Endodermal cell (in vitro differentiated cells): ENCODE measurements at places on chromosomes 5 and 9. TPM values are rescaled to one million over a fixed set of nuclear protein-coding genes. Genes with fewer than 3 reads are reported as not detected.

CD72 gene
- total RNA-seq: 2.4 and 3.3 TPM in 2 replicates

RNF183 gene
- total RNA-seq: 0.48 TPM in 1 of 2 replicates, not detected in the other

TNC gene
- 135 and 172 TPM in 2 replicates for total RNA-seq

GRCh38 chr9:121861501-121862180, 210.2 kb downstream of the DAB2IP start:
- DNase-seq: peak; percentile 85

DNA sequence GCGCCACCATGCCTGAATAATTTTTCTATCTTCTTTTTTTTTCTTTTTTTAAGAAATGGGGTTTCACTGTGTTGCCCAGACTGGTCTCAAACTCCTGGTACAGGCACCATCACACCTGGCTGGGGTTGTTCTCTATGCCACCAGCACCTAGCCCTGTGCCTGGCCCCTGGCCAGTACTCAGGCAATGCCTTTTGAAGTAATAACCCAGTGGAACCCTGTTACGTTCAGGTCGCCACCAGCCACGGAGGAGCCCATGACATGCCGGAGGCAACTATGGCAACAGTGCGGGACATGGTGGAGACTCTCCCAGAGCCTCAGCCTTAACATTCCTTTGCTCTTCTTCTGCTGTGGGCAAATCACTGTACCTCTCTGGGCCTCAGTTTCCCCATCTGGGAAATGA, 14.1 kb downstream of the COL15A1 start:
- no peak for DNase-seq

DNA sequence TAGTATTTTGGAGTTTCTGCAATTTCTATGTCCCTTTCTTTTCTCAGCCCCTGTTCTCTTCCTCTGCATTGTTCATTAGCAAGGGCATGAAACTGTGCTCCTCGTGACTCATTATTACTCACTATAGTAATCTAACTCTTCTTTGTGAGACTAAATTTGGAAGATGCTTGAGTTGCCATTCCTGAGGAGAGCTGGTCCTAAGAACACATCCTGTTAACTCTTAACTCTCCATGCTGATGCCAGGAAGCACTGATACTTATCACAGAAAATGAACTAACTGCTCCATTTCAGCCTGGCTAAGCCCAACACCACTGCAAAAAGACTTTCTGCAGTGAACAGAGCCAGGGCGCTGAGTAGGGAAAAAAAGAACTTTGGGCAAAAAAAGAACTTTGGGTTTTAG, 10.6 kb upstream of the CSNK1A1 start:
- peak; percentile 59 for DNase-seq

- no peak for DNase-seq
Measured at GRCh38 chr9:36827593-36827992, 206.5 kb downstream of the PAX5 start.

DNA sequence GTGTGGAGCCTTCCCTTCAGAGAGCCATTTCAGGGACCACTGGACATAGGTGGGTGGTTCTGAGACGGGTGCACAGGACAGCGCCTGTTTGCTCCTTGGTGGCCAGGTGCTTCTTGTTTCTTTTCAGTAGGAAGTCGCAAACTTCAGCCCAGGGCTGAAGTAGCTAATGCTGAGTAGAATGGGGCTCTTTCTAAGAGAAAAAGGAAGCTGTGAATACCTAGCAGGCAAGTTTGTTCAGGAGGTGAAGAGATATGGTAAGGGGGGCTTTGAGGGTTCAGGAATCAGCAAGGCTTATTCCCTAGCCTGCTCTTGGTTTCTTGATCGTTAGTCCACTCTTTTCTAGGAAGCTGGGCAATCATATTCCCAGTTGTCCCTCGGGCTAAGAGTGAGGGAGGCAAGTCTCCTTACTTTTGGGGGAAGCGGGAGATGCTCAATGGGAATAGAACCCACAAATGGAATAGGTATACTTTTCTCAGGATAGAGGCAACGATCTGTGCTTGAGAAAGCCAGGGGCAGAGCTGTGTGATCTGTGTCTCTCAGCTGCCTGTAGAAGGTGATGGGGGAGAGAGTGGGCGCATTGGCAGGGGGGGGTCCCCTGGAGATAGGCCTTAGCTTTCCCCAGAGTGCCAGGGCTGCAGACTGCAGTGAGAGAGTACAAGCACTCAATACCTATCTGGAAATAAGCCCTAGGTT, 1.9 kb upstream of the PURA start:
- DNase-seq: peak; percentile 55

GRCh38 chr9:128251732-128252100, 24.1 kb downstream of the GOLGA2 start:
- no peak for DNase-seq

DNA sequence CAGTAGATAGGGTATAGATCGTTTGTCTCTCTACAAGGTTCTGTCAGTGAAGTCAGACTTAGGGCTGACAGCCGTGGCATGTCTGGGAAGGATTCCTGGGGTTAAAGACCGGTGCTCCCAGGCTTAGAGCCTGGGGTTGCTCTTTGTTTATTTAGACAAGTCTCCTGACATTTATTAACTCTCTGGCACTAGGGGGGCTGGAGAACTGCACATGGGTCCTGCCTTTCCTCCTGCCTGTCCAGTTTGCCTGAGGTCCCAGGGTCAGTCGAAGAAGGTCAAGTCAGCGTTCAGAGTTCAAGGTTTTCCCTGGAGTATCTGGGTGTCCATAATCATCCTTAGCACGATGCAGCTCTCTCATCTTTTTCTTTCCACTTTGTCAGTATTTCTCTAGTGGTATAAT, 5.6 kb downstream of the EGFLAM start:
- no peak for DNase-seq

GRCh38 chr5:127723571-127723970, 20.4 kb downstream of the CCDC192 start:
- DNase-seq: no peak

GRCh38 chr9:117375956-117376355, 38.9 kb downstream of the ASTN2 start:
- DNase-seq: no peak

DNA sequence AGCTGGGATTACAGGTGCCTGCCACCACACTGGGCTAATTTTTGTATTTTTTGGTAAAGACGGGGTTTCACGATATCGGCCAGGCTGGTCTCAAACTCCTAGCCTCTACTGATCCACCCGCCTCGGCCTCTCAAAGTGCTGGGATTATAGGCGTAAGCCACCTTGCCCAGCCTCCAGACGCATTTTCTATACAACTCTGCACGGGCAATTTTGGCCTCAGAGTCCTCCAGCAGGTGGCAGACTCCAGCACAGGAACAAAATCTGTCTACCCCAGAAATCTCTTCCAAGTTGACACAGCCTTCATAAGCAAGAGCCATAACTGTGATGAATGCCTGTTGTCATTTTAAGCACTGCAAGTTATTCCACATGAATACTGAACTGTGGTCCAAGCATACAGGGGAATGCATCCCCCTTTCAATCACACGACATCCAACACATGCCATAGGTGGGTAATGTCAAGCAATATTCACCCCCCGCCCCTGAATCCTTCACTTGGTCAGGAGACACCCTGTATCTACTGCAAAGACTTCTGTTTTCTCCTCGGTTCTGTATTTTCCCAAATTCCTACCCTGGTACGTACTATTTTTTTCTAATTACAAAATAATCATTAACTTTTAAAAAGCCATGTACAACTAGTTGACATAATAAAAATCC, 50.8 kb downstream of the ALDH7A1 start:
- peak; percentile 78 for DNase-seq

DNA sequence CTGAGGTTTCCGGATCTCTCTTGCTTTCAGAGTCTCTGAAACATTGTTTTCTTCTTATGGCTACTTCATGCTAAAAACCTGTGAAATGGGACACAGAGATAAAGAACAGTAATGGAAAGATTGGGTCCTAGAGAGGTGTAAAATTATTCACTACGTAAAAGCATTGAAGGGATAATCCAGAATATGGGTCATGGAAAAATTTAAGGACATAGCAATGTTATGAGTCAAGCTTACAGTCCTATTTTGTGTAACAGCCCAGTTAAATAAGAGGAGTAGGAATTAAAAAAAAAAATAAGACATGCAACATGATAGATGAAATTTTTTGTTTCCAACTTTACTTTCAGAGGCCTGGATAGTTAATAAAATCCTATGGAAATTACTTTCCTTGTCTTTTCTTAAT, 61.9 kb upstream of the ELL2 start:
- DNase-seq: no peak

DNA sequence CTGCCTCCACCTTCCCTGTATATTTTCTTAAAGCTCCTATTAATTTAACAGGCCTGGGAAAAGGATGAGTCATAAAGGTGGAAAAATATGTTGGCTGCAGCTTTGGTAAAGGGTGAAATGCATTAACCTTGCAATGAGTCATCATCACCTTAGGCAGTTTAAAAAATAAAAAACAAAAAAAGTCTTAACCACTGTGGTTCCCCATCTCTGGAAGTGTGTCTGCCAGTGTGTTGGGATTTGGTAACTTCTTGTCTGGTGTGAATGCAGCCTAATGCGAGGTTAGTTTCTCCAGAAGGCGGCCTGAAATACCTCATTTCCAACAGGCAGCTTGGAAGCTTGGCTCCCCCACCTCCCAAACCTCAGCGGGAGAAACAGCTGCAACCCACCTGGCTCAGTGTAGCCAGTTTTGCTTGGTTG, 265.3 kb upstream of the GAS1 start:
- DNase-seq: no peak

- no peak for DNase-seq
Measured at GRCh38 chr9:112552229-112553056, 65.8 kb downstream of the KIAA1958 start.
